ENCODE measurements at places on chromosomes 6 and 20.

- no peak for DNase-seq
Measured at GRCh38 chr6:26006086-26006939, 43.7 kb downstream of the TRIM38 start.

DNA sequence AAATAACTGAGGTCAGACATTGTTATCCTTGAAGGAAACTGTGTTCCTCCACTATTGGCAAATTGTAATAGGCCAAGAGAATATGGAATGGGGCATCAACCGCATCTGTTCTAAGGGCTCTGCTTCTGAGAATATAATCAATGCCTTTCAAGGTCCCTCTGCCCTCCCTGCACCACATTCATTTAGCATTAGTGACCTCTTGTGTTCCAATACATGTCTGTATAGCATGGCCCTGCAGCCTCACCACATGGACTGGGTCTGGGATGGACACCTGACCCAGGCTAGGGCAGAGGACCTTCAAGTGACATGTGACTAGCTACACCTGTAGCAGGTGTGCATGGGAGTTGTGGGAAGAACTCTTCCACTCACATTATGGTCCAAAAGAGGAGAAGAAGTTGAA, 14.2 kb downstream of the BTN3A1 start:
- no peak for DNase-seq

- DNase-seq = no peak
Measured at GRCh38 chr6:117034971-117035370, 157.9 kb downstream of the RFX6 start.

GRCh38 chr6:105677671-105678475, 275.0 kb upstream of the PREP start:
- DNase-seq = no peak

DNA sequence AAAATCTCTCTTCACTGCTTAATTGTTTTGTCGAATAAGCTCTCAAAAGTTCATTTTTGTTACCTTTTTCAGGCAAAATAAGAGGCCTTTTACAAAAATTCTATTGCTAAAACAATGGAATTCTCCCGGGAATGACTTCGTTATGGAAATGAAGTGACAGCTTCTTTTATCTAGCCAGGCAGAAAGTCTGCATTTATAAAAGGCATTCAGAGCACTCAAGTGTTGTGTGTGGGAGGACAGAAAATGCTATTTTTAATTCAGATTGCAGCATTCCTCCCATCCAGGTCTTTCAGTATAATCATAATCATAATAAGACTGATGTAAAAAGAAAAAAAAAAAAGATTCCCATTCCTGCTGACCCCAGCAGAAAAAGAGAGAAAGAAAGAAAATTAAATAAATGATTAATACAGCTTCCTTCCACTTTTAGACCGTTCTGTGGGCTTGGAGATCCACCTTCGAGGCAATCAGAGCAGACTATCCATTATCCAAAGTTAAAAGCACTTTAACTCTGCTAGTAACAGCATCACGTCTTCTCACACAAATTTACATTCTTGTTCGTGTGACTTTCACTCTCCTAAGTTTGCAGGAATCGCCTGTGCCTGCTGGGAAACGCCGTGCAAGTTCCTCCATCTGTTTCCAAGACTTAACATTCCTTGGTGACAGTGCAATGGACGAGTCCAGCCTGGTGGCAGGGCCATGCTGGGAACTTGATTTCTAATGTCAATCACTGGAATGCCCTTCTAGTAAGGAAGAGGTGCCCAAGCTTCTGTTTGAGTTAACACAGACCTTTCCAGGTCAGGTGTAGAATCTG, 258.8 kb downstream of the GMPR start:
- no peak for DNase-seq

DNA sequence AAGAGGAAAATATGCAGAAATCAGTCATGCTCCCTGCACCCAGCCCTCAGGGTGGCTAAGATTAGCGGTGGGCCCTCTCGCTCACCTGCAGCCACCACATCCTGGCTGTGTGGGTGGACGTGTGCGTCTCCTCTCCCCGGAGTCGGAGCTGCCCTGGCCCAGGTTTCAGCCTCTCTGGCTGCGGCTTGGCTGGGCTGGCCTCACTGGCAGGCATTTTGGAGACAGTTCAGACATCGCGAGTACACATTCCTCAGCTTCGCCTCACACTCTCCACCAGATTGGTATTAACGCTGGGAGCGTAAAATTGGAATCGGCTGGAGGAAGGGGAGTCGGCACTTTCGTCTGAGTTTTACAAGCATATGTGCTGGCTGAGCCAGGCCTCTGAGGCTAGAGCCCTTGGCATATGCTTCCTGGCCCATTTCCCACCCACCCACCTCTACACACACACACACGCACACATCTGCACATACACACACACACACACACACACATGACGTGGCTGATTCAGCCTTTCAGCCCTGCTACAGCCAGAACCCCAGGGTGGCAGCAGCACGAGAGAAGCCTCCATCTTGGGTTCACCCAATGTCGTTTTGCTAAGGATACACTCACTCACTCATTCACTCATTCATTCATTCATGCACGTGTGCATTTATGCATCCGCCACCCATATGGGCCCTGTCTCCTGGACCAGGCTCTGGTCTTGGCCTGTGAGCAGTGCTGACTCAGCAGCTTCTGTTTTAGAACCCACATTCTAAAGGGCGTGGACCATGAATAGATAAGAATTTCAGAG, 42.9 kb downstream of the BCAS4 start:
- DNase-seq = no peak

DNA sequence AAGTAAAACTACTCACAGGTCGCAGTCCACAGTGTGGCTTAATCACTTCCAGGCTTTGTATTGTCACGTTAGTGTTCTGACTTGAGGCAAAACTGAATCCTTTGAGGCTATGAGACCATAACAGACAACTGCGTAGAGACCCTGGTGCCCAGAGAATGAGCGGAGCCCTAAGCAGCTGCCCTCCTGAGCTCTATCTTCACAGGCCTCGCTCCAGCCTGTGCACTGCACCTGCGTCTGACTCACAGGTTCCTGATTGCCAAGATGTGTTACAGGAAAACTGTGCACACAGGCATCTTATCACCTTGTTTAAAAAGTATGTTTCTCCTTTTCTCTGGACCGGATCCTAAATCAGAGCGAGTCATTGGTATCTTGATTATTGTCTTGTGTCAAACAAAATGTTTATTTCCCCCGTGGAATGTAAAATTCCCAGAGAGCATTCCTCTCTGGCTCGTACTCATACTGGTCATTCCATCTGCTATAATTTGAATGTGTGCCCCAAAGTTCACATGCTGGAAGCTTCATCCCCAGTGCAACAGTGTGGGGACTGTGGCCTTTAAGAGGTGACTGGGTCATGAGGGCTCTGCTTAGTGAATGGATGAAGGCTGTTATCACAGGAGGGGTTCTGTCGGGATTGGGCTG, 25.7 kb downstream of the PRR18 start:
- DNase-seq = no peak

DNA sequence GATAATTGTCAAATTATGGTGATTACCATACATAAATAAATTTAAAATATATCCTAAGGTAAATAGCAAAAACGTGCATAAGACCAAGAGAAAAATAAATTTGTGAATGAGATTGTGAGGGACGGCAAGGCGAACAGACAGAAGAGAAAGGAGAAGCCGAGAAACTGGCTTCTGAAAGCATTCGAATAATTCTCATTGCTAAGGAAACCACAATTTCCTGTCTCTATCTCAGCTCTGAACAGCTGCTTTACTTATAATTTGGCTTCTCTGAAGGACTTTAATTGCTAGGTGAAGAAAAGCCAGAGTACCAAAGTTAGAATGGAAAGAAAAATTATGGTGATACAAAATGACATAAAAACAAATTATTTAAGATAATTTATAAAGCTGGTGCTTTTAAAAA, 79.0 kb upstream of the RGS17 start:
- no peak for DNase-seq
